ENCODE measurements at places on chromosomes 11 and 22.

- no peak for DNase-seq
Measured at GRCh38 chr11:86486261-86487030, 111.8 kb downstream of the CCDC81 start.

DNA sequence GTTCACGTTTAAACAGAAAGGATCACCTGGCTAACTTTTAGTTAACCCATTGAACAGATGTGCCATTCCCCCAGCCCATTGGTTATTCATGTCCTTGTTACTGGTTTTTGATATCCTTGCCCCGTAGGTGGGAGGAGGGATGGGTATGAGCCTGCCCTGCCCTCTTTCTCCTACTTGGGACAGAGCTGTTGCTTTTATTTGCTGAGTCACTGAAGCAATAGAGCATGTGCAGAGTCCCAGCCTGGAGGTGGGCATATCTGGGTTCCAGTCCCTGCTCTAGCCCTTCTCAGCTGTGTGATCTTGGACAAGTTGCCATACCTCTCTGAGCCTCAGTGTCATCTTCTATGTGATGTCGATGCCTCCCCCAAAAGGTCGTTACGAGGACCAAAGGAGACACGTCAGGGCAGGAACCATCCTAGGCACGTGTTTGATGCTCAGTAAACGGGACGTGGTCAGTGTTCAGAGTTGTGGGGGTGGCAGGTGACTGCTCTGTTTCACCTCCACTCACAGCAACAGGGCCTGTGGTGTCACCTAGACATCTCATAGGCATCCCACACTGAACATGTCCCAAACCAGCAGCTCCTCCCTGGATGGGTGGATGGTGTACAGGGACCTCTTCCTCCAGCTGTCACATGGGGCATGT is 61.0 kb downstream of the BMAL1 start:
- DNase-seq: no peak

DNA sequence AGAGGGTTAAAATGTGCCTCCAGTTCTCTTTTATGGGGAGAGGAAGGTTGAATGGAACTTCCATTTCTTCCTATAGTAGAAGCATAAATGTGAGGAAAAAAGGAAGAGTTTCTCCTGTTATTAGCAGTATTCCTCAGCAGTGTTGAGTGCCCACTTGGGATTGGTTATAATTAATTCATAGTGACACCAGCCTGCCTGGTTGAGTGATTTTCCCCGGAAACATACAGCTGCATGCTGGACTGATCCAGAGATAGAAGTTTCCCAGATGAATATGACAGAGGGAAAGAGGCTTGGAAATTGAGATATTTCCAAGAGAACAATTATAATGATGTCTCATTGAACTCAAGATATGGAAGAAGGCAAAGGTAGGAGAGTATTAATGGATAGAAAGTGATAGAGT is 28.3 kb downstream of the RAB39A start:
- DNase-seq: no peak

GRCh38 chr11:8003187-8003586 is 16.1 kb downstream of the EIF3F start:
- no peak for DNase-seq

GRCh38 chr11:116499396-116500003 is 273.3 kb downstream of the BUD13 start:
- DNase-seq: peak; percentile 90

DNA sequence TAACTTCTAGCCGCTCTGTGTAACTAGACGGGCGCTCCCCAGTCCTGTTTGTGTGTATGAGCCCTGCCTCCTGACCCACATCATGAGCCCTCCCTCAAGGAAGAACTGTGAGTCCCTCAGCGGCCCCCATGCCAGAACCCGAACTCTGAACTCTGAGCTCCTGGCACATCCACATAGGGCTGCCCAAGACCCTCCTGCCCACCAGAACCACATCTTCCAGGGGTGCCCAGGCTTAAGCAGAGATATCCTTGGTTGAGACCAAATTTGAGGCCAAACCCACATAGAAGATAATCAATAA is 3.0 kb downstream of the TRIM29 start:
- DNase-seq: no peak

- no peak for DNase-seq
Measured at GRCh38 chr11:83039566-83039965, 32.1 kb downstream of the RAB30 start.

DNA sequence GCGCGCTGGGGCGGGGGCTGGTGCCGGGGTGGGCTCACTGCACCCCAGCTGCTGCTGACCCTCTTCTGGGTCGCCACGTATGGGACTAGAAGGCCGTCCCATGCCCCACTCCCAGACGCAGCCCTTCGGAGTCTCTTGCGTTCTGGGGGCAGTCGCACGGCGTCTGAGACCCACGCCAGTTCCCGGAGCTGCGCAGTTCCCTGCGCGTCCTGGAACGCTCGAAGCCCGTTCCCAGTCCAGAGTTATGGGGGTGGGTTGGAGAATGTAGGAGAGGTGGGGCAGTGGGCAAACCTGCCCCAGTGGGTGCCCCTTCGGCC is 375 bp downstream of the LAYN start:
- DNase-seq: no peak

GRCh38 chr11:115848611-115849010 is 344.4 kb upstream of the CADM1 start:
- no peak for DNase-seq

DNA sequence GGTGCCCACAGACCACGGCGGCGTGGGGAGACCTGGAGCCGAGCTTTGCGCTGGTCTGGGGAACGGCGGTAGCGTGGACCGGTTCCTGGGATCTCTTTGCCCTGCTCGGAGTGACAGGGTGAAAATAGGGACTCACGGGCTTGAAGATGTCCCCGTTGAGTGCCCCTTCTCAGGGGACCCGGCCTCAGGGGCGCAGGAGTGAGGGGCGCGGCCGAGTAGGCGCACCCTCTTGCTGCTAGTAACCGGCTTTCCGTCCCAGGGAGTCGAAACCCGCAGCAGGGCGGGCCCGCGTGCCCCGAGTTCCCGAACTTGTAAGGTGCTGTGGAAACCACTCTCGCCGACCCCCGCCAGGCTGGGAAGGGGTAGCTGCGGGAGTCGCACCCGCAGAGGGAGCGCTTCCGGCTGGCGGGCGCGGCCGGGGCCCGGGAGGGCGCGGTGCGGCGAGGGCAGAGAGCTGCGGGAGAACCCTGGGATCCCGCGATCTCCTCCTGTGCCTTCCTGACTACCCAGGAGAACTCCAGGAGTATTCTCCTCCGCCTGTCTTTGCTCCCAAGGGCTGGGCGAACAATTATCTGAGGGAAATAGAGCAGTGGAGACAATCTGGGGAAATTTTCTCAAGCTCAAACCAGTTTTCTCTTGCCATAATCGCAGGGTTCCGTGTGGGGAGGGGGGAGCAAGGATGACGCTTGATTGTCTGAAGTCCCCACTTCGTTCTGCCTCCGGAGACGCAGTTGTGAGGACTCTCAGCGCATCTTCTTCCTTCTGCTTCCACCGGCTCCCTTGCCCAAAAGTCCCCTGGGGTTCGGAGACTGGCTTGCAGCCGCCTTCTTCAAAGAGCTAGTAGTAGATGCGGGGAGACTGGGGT is 666 bp downstream of the NELL1 start:
- no peak for DNase-seq

DNA sequence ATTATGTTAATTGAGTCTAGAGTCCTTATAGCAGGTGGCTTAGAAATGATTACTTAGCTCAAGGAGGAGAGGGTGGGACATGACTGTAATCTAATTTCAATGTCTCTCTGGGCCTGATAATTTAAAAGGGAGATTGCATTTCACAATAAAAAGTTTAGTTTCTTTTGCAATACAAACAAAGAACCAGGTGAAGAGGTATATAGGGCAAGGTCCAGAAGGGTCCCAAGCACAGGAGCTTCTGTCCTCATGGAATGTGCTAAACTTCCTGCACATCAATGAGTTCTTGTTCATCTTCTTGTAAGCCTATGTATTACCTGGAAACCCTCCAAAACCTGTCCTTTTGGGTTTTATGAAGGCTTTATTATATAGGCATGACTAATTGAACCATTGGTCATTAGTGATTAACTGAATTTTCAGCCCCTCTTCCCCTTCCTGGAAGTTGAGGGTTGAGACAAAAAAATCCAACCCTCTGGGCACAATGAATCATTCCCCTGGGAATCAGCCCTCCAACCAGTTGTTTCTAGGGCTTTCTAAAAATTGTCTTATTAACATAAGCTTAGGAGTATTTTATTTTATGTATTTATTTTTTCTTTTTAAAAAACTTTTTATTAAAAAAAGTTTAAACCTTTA is 37.6 kb downstream of the MS4A2 start:
- no peak for DNase-seq

- peak; percentile 49 for DNase-seq
Measured at GRCh38 chr11:63767565-63768236, 874 bp downstream of the ZFTA start.

- no peak for DNase-seq
Measured at GRCh38 chr11:28735511-28735910, 627.3 kb downstream of the METTL15 start.

- DNase-seq: no peak
Measured at GRCh38 chr22:29200901-29201300, 4.8 kb upstream of the EMID1 start.

DNA sequence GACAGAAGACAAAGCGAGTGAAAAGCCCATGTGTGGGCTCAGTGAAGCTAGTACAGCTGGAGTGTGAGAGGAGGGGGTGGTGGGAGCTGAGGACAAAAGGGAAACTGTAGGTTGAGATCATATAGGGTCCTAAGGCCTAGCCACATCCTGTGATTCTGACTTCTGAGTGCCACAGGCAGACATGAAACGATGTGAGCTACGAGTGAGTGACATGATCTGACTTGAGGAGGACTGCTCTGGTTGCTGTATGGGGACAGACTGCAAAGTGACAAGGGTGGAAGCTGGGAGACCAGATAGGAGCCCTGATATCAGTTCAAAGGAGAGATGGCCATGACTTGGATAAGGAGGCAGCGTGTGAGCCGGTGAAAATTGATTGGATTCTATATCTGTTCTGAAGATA is 85.4 kb downstream of the MICAL2 start:
- DNase-seq: no peak

DNA sequence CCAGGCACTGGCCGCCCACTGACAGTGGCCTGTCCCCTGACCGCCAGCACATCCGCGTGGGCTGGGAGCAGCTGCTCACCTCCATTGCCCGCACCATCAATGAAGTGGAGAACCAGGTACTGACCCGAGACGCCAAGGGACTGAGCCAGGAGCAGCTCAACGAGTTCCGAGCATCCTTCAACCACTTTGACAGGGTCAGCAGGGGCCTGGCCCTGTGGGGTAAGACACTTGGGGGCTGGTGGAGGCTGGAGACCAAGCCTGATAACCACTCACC is 6.5 kb downstream of the CTSF start:
- DNase-seq: no peak

DNA sequence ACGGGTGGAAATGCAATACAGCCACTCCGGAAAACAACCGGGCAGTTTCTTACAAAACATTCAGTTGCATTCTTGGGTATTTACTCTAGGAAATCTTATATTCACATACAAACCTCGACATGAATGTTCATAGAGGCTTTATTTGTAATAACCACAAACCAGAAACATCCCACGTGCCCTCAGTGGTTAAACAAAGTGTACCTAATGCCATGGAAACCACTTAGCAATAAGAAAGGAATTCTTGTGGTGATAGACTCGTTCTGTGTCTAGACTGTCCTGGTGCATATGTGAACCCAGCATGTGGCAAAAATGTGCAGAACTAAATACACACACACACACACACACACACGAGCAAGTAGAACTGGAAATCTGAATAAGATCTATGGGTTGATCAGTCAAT is 1073.3 kb downstream of the TBC1D22A start:
- no peak for DNase-seq

GRCh38 chr11:113876074-113876797 is 864 bp upstream of the USP28 start:
- DNase-seq: peak; percentile 24

DNA sequence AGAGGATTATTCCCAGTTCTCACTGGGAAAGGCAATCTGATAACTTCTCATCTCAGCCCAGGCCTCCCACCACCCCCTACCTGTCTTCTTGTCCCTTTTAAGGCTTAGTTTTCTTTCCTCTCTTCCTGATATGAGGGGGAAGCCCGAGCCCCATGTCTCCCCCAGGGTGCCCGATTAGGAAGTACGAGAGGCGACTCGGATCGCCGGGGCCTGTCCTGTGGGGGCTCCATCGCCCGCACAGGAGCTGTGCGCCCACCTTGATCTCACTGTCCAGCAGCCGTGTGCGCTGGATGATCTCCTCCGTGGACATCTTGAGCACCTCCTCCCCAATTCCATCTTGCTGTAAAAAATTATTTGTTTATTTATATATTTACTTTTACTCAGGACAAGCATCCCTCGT is 628 bp downstream of the PSMC3 start:
- no peak for DNase-seq

- DNase-seq: peak; percentile 8
Measured at GRCh38 chr11:72580642-72580950, 93.6 kb downstream of the PDE2A start.

DNA sequence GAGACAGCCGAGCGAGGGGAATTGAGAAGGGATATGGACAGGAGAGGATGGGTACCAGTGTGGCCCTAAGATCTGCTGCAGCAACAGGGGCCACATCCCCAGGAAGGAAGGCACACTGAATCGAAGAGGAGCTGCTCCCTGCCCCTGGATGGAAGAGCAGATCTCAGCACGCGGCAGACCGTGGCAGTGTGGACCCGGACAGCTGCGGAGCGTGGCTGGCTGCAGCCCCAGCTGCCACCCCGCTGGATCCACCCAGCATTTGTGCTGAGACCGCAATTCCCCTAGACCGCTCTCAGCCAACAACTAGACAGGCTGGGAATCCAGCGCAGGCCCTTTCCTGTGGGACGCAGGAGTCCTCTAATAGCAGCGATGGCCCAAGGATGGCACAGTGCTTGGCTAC is 94.7 kb downstream of the NECTIN1 start:
- no peak for DNase-seq

GRCh38 chr11:41110527-41110926 is 348.9 kb downstream of the LRRC4C start:
- no peak for DNase-seq

DNA sequence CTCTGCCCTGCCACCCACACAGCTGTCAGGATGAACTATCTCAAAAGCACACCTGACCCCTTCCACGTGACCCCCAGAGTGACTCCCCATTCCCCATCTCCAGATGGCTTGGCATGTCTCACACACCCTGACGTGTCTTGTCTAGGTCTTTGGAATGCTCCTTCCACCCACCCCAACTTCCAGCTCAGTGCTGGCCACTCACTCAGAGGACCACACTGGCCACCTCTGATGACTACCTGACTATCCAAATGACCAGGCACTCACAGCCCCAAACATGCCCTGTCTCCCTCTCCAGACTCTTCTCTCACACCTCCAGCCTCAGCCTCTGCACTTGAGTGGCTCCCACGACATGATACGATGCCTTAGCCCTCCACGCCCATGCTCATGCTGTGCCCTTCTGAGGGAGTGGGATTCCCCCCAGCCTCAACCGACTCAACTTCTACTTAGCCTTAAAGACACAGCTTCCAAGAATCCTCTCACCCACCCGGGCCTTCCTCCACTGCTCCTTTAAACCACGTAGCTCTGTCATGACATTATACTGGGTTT is 259.4 kb downstream of the BUD13 start:
- no peak for DNase-seq

DNA sequence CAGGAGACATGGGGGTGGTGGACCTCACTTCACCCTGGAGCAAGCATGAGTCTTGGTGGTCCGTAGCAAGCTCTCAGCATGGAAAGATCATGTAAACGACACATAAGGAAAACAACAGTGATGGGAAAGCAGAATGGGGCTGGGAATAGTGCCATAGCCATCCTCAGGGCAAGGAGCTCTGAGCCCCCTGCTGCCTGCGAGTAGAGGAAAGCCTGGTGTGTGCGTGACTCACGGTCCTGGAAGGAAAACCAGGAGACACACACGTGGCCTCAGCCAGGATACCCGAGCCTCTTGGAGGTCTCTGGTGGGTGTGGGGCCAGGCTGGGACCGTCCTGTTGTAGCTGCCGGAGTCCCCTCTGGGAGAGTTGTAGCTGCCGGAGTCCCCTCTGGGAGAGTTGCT is 12.4 kb downstream of the SHANK3 start:
- no peak for DNase-seq
